Neural crest cell (in vitro differentiated cells): ENCODE measurements at places on chromosomes 16 and 17. TPM values are rescaled to one million over a fixed set of nuclear protein-coding genes. Genes with fewer than 3 reads are reported as not detected.
A peak's percentile ranks its signal among the peaks of the same experiment; 100 is the strongest.

Gene CDRT4
- 2.4 and 2.8 TPM in 2 replicates for total RNA-seq

- no peak for DNase-seq
Observed at GRCh38 chr17:4167786-4168185, 24.8 kb downstream of the CYB5D2 start.

DNA sequence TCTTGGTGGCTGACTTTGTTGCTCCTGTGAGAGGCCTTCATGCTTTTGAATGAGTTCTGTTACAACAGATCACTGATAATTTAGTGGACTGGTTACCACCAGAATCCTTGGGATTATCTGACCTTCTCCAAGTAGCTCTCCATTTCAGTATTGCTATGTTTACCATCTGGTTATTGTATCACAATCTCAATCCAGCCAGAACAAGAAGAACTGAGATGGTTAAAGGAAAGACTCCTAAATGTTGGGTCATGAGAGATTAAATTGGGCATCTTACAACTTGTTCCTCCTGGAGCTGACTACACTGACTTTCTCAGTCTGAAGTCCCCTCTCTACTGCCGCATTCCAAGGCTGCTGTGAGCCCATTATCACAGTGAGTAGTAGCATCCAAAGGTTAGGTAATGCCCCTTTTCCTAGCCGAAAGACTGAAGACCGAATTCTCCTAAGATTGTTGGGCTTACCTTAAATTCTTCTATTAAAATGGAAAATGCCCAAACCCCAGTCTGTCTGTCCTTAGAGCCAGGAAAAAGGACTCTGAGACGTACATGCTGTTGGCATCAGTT lies 181.7 kb upstream of the TBX2 start:
- no peak for DNase-seq

- DNase-seq, result no peak
Observed at GRCh38 chr16:82379551-82379950, 209.5 kb upstream of the MPHOSPH6 start.

- no peak for DNase-seq
Observed at GRCh38 chr16:30697264-30698138, 1.5 kb upstream of the SRCAP start.

- peak; percentile 68 for DNase-seq
Observed at GRCh38 chr16:89828199-89828869, at the start of gene SPIRE2. Gene SPIRE2 (plus strand): TSS chr16:89828475. CDS start chr16:89828551, 76 bp downstream.

- no peak for DNase-seq
Observed at GRCh38 chr16:54253118-54253517, 33.5 kb downstream of the IRX3 start.

DNA sequence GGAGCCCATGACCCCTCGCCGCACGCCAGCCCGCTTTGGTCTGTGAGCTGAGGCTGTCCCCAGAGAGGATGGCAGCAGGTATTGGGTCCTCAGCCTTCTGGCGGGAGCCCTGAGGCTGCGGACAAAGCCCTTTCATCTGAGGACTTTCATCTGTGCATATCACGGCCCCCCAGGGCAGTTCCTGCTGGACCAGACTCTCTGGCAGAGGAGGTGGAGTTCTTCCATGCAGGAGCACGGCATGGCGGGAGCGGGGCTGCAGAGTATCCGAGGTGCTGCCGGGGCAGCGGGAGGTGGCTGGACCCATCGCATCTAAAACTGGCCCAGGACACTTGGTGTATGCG lies 18.8 kb downstream of the DHX38 start:
- DNase-seq, result no peak

DNA sequence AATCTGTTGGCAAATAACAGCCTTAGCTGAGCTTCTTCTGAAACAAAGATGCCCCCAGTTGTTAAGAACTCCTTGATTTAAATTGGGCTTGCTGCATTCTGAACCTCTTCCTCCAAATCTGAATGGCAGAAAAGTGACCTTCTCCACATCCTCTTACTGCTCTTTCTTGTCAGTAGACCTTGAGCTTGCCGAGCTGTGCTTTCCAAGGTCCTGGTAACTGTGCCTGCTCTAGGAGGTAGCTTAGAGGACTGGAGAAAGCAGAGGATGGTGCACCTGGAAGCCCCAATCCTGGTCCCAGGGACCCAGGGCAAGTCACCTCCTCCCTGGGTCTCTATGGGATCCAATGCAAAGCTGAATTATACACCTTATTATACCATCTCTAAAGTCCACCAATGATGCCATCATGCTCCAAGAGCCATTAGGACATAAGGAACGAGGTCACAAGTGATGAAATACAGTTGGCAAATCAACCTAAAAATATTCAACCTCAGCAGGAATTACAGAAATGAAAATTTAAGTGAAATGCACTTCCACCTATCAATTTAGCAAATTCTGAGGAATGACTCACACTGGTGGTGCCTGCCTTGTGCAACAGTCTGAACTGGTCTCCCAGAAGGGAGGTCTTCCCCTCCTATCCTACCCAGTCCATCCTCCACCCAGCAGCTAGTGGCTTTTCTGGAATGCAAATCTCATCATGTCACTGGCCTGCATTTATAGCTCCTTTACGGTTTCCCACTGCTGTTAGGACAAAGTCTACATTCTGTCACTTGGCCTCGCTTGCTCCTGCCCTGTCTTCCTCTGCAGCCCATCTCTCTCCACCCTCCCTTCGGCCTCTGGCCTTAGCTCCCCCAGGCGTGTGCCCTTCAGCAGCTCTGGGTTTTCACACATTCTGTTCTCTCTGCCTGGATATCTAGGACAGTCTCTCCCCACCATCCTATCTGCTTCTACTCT lies 36.6 kb downstream of the TOM1L2 start:
- DNase-seq, result no peak

DNA sequence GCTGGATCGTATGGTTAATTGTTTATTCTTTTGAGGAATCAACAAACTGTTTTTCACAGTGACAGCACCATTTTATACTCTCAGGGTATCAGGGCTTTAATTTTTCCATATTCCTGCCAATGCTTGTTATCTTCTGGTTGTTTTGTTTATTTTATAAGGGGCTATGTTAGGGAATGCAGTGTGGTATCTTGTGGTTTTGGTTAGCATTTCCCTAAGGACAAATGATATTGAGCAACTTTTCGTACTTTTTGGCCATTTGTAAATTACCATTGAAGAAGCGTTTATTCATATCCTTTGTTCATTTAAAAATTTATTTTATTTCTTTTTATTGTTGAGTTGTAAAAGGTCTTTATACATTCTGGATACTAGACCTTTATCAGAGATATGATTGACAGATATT lies 322.0 kb upstream of the SALL1 start:
- no peak for DNase-seq
